ENCODE measurements at places on chromosomes 2 and 18. TPM values are rescaled to one million over a fixed set of nuclear protein-coding genes. Genes with fewer than 3 reads are reported as not detected.

Gene TUBA4B
- not detected for total RNA-seq

Gene BCL11A
- 3.6 TPM for total RNA-seq

Gene CCDC121
- total RNA-seq = 0.79 TPM

Gene LOXHD1
- not detected for total RNA-seq

Gene PLEKHH2
- total RNA-seq = 4.5 TPM

Gene CYS1
- 0.26 TPM for total RNA-seq

Gene CARF
- total RNA-seq = 2.4 TPM

Gene TMEM247
- not detected for total RNA-seq

Gene GALR1
- not detected for total RNA-seq

Gene RFTN2
- under 0.01 TPM for total RNA-seq

Gene GLI2
- 0.26 TPM for total RNA-seq

Gene ZBTB7C
- under 0.01 TPM for total RNA-seq

Gene MOCOS
- total RNA-seq = 37.0 TPM

Gene SCN9A
- 14.0 TPM for total RNA-seq

Gene REG1A
- total RNA-seq = not detected

Gene PRSS56
- total RNA-seq = not detected

Gene ALPP
- not detected for total RNA-seq

Gene BOK
- total RNA-seq = 19.5 TPM

Gene MC5R
- total RNA-seq = not detected

Gene COX7A2L
- 318 TPM for total RNA-seq

Gene TDRD15
- total RNA-seq = not detected

Gene SLC38A11
- not detected for total RNA-seq

Gene ALK
- not detected for total RNA-seq

Gene UGT1A10
- total RNA-seq = not detected

Gene SERPINB12
- total RNA-seq = 1.4 TPM

Gene DSC2
- total RNA-seq = 49.0 TPM

Gene REG3A
- total RNA-seq = not detected

Gene POTEC
- total RNA-seq = under 0.01 TPM

Gene GPR55
- total RNA-seq = not detected

Gene CTAGE1
- under 0.01 TPM for total RNA-seq

Gene EVX2
- total RNA-seq = not detected

Gene TEKT4
- total RNA-seq = not detected

Gene TSGA10
- total RNA-seq = 8.4 TPM

Gene MC4R
- under 0.01 TPM for total RNA-seq

Gene ST8SIA3
- not detected for total RNA-seq

Gene IL36RN
- total RNA-seq = 1.9 TPM

Gene STAT4
- 12.3 TPM for total RNA-seq

Gene CPLX4
- total RNA-seq = not detected

Gene SCG2
- 0.13 TPM for total RNA-seq

Gene CMPK2
- total RNA-seq = 0.26 TPM

Gene GAL3ST2
- total RNA-seq = not detected

Gene HOXD3
- total RNA-seq = not detected

Gene WNT10A
- total RNA-seq = 2.4 TPM

Gene PLCD4
- total RNA-seq = 1.2 TPM

Gene EGR4
- not detected for total RNA-seq

Gene ARHGEF4
- 107 TPM for total RNA-seq

Gene DLGAP1
- 0.26 TPM for total RNA-seq

Data from bronchial epithelial cell (primary cell).